ENCODE measurements at places on chromosomes 11 and 22.

GRCh38 chr22:37728620-37729019 is 31.8 kb downstream of the TRIOBP start:
- DNase-seq = no peak

- no peak for DNase-seq
Measured at GRCh38 chr11:82577246-82577645, 156.4 kb downstream of the FAM181B start.

- DNase-seq = no peak
Measured at GRCh38 chr11:111301004-111301841, 2.9 kb downstream of the POU2AF3 start.

GRCh38 chr11:121520243-121521144 is 67.7 kb upstream of the SORL1-AS1 start:
- no peak for DNase-seq

- no peak for DNase-seq
Measured at GRCh38 chr11:108817976-108818375, 153.1 kb downstream of the DDX10 start.

GRCh38 chr11:75184757-75185425 is 34.0 kb downstream of the SLCO2B1 start:
- DNase-seq = no peak

DNA sequence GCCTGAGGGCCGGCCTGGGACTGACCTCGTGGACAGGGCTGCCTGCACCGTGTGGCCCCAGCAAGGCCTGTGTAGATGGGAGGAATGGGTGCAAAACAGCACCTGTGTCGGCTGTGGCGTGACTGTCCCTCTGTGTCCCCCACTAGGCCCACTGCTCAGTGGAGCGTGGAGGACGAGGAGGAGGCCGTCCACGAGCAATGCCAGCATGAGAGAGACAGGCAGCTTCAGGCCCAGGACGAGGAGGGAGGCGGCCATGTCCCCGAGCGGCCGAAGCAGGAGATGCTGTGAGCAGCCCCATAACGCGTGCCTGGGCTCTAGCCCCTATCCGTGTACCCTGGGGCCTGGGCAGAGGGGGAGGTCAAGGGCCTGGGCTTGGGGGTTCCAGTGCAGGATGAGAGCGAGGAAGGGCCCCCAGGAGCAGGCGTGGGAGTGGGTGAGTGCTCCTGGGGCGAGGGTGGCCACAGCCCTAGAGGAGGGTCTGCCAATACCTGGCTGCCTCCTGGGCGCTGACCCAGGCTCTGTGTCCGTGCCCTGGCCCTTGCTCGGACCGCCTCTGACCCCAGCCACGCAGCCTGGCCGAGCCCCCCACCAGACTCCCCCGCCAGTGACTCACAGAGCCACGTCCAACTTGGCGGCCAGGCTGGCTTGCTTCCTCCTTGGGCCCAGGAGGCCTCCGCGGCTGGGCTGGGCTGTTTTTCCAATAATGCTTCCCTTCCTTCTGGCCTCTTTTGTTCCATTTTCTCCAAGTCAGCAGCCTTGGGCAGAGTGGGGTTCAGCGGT is 11.6 kb downstream of the PRR33 start:
- DNase-seq = peak; percentile 60

DNA sequence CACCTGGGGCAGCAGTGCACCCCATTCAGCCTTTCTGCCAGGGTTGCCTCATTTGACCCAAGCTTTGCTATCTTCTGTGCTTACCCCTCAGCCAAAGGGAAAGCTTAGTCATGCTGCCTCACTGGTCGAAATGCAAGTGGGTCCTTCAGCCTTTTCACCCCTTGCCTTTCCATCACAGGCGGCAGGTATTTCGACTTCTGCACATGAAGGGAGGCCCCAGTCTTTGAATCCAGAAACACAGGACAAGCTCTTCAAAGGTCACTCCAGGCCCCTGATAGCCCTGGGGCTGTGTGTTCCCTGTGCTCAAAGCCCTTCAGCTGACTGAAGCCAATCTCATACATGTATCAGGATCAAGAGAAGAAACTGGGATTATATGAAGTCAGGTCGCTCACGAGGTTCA is 129.7 kb downstream of the SNX19 start:
- no peak for DNase-seq

Measured in testis (tissue), 5 donors.